ENCODE measurements at places on chromosomes 4 and X. TPM values are rescaled to one million over a fixed set of nuclear protein-coding genes. Genes with fewer than 3 reads are reported as not detected.

CT47B1 gene
- total RNA-seq, result not detected

EGFL6 gene
- total RNA-seq, result not detected

KCND1 gene
- total RNA-seq, result 0.96 TPM

TMSB15C gene
- total RNA-seq, result 0.56 TPM

SLC25A5 gene
- total RNA-seq, result 280 TPM

HPSE gene
- 2.7 TPM for total RNA-seq

ODAPH gene
- not detected for total RNA-seq

SUPT20HL1 gene
- total RNA-seq, result not detected

STS gene
- not detected for total RNA-seq

CSAG3 gene
- total RNA-seq, result 11.0 TPM

P2RY4 gene
- not detected for total RNA-seq

NPNT gene
- not detected for total RNA-seq

SLC26A1 gene
- total RNA-seq, result not detected

PLAC1 gene
- total RNA-seq, result 0.87 TPM

C4orf50 gene
- 0.03 TPM for total RNA-seq

STAP1 gene
- total RNA-seq, result not detected

MMRN1 gene
- total RNA-seq, result not detected

SCOC gene
- 17.5 TPM for total RNA-seq

ADGRL3 gene
- total RNA-seq, result 5.0 TPM

ZNF732 gene
- total RNA-seq, result 0.48 TPM

NMU gene
- 8.4 TPM for total RNA-seq

MGAT4D gene
- total RNA-seq, result not detected

RBM47 gene
- total RNA-seq, result 10.1 TPM

MTMR1 gene
- 33.8 TPM for total RNA-seq

AFP gene
- not detected for total RNA-seq

DCAF4L1 gene
- 1.1 TPM for total RNA-seq

DSPP gene
- not detected for total RNA-seq

P2RY8 gene
- not detected for total RNA-seq

BCAP31 gene
- total RNA-seq, result 221 TPM

SLC49A3 gene
- 0.60 TPM for total RNA-seq

KLB gene
- not detected for total RNA-seq

WNK3 gene
- total RNA-seq, result 0.64 TPM

CXorf49 gene
- not detected for total RNA-seq

SRPK3 gene
- 2.0 TPM for total RNA-seq

HOPX gene
- not detected for total RNA-seq

SLC10A4 gene
- total RNA-seq, result 0.53 TPM

MAGEC1 gene
- 0.15 TPM for total RNA-seq

UGT2B10 gene
- not detected for total RNA-seq

NAA10 gene
- 164 TPM for total RNA-seq

CLDN34 gene
- total RNA-seq, result 0.13 TPM

CXCR3 gene
- not detected for total RNA-seq
